ENCODE measurements at places on chromosomes 3 and 15. TPM values are rescaled to one million over a fixed set of nuclear protein-coding genes. Genes with fewer than 3 reads are reported as not detected.

RBPMS2 gene
- not detected for total RNA-seq

EPB42 gene
- total RNA-seq = not detected

IL12A gene
- total RNA-seq = 72.5 TPM

OSTN gene
- total RNA-seq = 31.9 TPM

GOLGA6L7 gene
- not detected for total RNA-seq

MUSTN1 gene
- total RNA-seq = not detected

All from fibroblast of lung (primary cell).